ENCODE measurements at places on chromosomes 1 and 21.

DNA sequence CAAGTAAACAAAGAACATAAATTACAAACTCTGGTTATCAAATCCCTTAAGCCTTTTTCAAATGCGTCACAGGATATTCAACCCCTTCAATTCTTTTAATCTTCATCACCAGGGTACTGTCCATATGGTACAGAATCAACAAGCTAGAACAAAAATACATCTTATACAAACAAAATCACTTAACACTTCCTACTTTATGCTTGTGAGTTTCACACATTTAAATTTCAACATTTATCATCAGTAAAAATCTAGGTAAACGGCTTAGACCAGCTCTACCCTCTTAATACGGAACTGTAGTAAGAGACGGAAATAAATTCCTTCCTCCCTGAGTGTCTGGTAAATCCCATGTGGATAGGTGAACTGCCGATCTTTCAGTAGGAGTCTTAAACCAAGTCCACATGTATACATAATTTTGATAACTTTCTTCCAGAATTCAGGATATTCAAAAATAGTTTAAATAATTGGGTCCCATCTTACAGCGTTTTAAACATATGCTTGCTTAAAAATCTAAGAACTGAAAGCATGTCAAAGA is 1.0 kb downstream of the CCDC181 start:
- H3K4me3 ChIP-seq: no peak overlapping the region
- H3K4me1 ChIP-seq: no peaks in the 10 kb centered on the region
- H3K27me3 ChIP-seq: no peaks in the 10 kb centered on the region
- no peak overlapping the region for H3K27ac ChIP-seq

DNA sequence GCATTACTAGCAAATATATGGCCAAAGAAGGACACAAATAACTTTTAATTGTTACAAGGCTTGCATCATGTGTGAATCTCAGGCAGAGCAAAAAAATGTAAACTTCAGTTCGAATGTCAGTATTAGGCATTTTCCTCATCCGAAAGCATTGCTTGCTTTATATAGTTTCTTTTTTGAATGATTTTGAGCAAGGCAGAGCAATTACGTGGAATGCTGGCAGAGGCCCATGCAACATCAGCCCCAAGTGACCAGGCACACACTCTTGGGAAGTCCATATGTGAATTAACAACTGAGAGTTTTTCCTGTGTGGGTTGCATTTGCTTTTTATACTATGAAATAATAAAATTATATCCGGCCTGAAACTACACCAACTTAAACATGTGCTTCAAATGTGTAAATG is 274.8 kb downstream of the PTPRC start:
- H3K36me3 ChIP-seq: no peaks in the 10 kb centered on the region
- no peak for DNase-seq
- peaks cover 2% of the 10 kb centered on the region for H3K27me3 ChIP-seq
- H3K4me3 ChIP-seq: no peak overlapping the region
- H3K4me1 ChIP-seq: no peaks in the 10 kb centered on the region
- H3K27ac ChIP-seq: no peak overlapping the region

DNA sequence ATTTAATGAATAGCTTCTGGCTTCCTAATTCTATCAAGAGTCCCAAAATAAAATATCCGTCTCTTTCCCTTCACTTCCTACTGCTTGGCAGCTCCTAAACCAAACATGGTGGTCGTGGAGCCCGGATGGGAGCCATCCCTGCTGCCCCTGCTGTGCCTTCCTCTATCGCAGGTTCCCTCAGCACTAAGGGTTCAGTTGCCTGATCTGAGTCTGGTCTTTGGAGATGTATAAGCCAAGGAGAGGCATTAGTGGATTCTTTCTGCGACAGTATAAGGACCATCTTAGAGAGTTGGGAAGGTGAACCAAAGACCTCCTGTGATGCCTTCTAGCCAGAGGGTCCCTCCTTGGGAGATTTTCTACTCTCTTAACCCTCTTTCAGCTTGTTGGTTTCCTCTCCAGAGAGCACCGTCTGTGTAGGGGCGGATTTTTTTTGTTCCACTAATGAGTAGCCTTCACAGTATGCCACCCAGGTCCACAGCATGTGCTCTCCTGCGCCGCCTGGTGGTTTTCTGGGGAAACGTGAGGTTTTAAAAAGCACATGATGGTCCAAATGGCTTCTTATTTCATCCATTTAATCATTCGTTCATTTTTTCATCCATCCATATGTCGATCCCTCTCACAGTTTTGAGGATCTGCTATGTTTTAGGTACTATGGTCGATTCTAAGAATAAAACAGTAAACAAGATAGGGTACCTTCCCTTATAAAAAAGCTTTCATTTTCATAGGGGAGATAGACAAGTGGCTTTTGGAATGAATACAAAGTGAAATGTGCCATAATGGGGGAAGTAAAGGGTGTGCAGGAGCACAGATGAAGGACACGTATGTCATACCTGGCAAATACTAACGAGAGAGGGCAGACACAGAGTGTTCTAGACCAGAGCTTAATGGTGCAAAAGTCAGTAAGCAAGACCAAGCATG is 71.0 kb downstream of the NFASC start:
- H3K4me1 ChIP-seq: no peaks in the 10 kb centered on the region
- no peaks in the 10 kb centered on the region for H3K36me3 ChIP-seq
- peak; percentile 46 for DNase-seq
- no peak overlapping the region for H3K27ac ChIP-seq

GRCh38 chr1:40740039-40740996 is 43.3 kb upstream of the KCNQ4 start:
- no peak overlapping the region for H3K4me3 ChIP-seq
- H3K27ac ChIP-seq: no peak overlapping the region
- no peaks in the 10 kb centered on the region for H3K27me3 ChIP-seq
- no peaks in the 10 kb centered on the region for H3K4me1 ChIP-seq
- peak; percentile 12 for DNase-seq
- peaks cover 14% of the 10 kb centered on the region for H3K36me3 ChIP-seq

DNA sequence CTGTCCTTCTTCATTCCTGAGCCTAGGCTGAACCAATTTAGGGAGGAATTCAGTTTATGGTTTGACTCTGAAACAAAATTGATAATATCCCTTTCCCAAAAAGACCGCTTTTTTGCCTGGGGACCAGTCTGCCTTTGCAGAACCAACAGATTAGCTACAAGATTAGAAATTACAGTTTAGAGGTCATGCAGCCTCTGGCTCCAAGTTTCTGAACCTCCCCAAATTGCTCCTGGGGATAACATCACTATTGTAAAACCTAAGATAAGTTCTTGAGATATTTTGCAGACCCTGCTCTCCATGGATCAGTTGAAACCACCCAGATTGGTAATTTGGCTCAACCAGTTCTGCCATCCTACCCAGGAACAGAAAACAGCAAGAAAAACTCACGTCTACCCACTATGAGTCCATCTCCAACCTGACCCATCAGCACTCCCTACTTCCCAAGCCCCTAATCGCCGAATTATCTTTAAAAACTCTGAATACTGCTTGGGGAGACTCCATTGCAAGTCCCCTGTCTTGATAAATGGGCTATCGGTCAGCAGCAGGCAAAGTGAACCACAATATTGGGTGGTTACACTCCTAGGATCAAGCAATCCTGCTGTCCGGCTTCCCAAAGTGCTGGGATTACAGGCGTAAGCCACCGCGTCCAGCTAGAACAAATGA is 605 bp upstream of the RABGGTB start:
- H3K4me1 ChIP-seq: peaks cover under 1% of the 10 kb centered on the region
- H3K27me3 ChIP-seq: no peaks in the 10 kb centered on the region
- H3K27ac ChIP-seq: peak overlapping the region; percentile 43

DNA sequence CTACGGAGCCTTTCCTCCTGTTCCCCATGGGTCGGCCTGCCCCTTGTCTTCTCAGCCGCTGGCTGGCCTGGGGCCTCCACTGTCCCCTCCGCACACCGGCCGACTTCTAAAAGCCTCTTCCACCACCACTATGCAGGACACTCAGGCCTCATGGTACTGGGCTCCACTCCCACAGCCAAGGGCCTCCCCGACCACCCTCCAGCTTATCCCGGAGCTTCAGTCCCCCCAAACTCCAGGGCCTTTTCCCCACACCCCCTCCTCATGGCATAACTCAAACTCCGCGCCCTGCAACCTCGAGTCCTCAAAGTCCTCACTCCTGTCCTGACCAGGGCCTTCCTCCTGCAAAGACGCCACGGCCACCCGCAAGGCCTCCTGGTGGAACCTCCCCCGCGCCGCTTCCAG is 2.0 kb downstream of the LRRC41 start:
- DNase-seq: no peak
- peak overlapping the region; percentile 100 for H3K4me3 ChIP-seq
- peak overlapping the region; percentile 86 for H3K27ac ChIP-seq

GRCh38 chr1:68185743-68186142 is 46.6 kb downstream of the WLS start:
- no peak overlapping the region for H3K27ac ChIP-seq
- no peaks in the 10 kb centered on the region for H3K27me3 ChIP-seq
- no peaks in the 10 kb centered on the region for H3K36me3 ChIP-seq
- no peak overlapping the region for H3K4me3 ChIP-seq
- DNase-seq: peak; percentile 41

- H3K4me1 ChIP-seq: no peaks in the 10 kb centered on the region
- H3K36me3 ChIP-seq: no peaks in the 10 kb centered on the region
- no peak for DNase-seq
- H3K27ac ChIP-seq: no peak overlapping the region
- H3K27me3 ChIP-seq: no peaks in the 10 kb centered on the region
Observed at GRCh38 chr1:17909634-17910033, 154.5 kb downstream of the ACTL8 start.

GRCh38 chr1:214285610-214286440 is 4.9 kb downstream of the SMYD2 start:
- no peak overlapping the region for H3K4me3 ChIP-seq
- no peaks in the 10 kb centered on the region for H3K4me1 ChIP-seq
- H3K27me3 ChIP-seq: no peaks in the 10 kb centered on the region
- H3K36me3 ChIP-seq: no peaks in the 10 kb centered on the region

DNA sequence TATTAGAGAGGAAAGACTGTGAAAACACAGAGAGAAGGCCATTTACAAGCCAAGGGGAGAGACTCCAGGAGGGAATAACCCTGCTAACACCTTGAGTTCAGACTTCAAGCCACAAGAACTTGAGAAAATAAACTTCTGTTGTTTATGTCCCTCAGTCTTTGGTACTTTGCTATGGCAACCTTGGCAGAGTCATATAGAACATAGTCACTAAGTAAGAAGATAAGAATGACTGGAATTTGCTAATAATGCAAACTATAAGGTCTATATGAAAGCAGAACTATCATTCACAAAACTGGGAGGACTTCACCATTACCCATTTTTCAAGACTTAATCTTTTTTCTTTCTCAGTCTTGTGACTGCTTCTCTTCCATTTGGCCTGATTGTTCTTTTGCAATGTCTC is 767.3 kb upstream of the ADAMTS5 start:
- no peak overlapping the region for H3K4me3 ChIP-seq
- H3K27ac ChIP-seq: no peak overlapping the region
- DNase-seq: no peak
- no peaks in the 10 kb centered on the region for H3K4me1 ChIP-seq
- H3K36me3 ChIP-seq: no peaks in the 10 kb centered on the region

DNA sequence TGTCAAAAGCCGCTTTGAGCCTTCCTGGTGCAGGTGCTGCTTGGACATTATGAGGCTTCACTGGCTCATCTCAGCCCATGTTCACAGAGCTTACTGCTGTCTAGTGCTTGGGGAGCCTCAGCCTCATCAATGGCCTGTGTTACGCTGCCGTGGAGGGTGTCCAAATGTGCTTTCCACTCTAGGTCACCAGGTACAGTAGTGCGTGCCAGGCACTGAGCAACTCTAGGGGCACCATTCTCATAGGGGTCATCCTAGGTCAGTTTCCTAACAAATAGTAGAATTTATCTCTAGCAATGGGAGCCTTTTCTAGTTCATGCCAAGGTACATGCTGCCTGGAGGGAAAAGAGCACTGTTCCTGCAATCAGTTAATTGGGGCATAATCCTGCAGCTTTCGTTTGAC is 193.8 kb downstream of the DYRK1A start:
- H3K4me1 ChIP-seq: peaks cover 8% of the 10 kb centered on the region
- H3K27ac ChIP-seq: no peak overlapping the region
- no peak overlapping the region for H3K4me3 ChIP-seq
- no peak for DNase-seq
- H3K27me3 ChIP-seq: no peaks in the 10 kb centered on the region

- no peaks in the 10 kb centered on the region for H3K4me1 ChIP-seq
- H3K4me3 ChIP-seq: no peak overlapping the region
Observed at GRCh38 chr1:173020138-173020750, 30.5 kb downstream of the TNFSF18 start.

DNA sequence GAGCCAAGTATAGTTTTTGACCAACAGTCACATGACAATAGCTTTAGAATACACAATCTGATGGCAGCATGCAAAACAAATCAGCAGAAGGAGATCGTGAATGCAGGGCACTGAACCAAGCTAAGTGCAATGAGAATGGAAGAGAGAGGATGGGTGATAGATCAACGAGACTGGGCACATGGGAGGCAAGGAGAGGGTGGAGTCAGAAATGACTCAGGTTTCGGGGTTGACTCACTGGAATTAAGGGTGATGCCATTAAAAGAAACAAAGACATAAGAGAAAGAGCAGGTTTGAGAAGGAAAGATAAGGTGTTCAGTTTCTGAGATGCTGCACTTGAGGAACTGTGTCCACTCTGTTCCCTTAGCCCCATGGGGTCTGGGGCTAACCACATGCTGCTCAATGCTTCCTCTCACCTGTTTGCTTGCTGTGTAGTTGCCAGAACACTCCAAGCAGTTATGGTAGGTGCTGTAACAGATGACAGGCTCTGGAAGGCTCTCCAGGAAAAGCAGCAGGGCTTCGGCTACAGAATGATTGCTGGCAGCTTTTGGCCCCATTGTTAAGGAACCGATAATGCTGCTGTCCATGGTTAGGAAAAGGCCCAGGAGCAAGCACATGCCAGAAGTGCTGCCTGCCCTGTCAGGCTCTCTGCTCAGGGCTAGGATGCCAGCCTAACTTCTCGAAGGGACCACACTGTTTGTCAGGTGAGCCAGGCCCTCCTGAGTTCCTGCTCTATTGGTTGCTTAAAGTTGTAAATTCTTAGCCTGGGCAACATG is 6.1 kb upstream of the MTF1 start:
- no peak overlapping the region for H3K27ac ChIP-seq
- no peak for DNase-seq
- no peaks in the 10 kb centered on the region for H3K27me3 ChIP-seq
- peaks cover 46% of the 10 kb centered on the region for H3K36me3 ChIP-seq

- H3K27ac ChIP-seq: no peak overlapping the region
- DNase-seq: no peak
- peaks cover 41% of the 10 kb centered on the region for H3K4me1 ChIP-seq
Observed at GRCh38 chr21:43717166-43717853, 1.6 kb upstream of the PDXK start.

DNA sequence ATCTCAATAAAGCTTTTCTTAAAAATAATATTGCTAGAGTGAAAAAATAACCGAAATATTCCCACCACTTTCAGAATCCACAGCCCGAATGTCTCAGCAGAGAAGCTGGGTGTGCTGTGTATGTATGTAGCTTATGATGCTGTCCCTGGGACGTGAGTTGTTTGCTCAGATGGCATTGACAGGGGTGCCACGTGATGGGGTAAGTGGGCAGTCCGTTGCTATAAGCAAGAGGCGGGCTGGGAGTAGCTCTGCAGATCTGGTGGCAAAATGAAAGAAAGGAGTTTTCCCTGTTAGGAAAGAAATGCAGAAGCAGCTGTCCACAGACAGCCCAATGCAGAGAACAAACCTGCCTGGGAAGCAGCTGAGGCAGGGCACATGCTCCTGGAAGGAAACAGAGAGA is 3.8 kb upstream of the FAM20B start:
- peaks cover 34% of the 10 kb centered on the region for H3K4me1 ChIP-seq
- H3K27me3 ChIP-seq: no peaks in the 10 kb centered on the region
- H3K4me3 ChIP-seq: no peak overlapping the region
- H3K36me3 ChIP-seq: no peaks in the 10 kb centered on the region
- DNase-seq: no peak

GRCh38 chr1:92583821-92584760 is 97.4 kb upstream of the GFI1 start:
- no peak overlapping the region for H3K4me3 ChIP-seq
- no peak for DNase-seq
- H3K27ac ChIP-seq: no peak overlapping the region
- H3K36me3 ChIP-seq: no peaks in the 10 kb centered on the region
- H3K4me1 ChIP-seq: no peaks in the 10 kb centered on the region

Data from small intestine (tissue), 16 donors.